ENCODE measurements at places on chromosomes 5 and 9. TPM values are rescaled to one million over a fixed set of nuclear protein-coding genes. Genes with fewer than 3 reads are reported as not detected.

DNA sequence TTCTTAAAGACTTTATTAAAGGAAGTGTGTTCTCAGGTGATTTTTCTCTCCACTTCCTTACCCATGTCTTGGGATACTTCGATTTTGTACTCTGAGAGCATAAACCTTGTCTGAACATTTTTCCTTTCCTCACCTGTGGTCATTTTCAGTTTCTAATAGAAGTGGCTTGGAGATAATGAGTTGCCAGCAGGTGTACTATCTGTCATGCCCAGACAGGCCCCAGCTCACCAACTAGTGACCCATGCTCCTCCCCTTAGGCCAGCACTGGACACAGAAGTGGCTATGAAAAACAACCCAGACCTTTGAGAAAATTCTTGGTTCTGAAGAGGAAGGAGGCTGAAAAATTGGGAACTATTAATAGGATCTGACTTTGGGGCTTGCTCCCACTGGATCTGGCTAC lies 49.2 kb upstream of the SMIM32 start:
- no peaks in the 10 kb centered on the region for H3K4me1 ChIP-seq
- H3K4me3 ChIP-seq, result no peak overlapping the region
- H3K27me3 ChIP-seq, result no peaks in the 10 kb centered on the region
- DNase-seq, result no peak

- H3K4me1 ChIP-seq, result peaks cover 2% of the 10 kb centered on the region
- H3K4me3 ChIP-seq, result no peak overlapping the region
- DNase-seq, result no peak
- no peaks in the 10 kb centered on the region for H3K36me3 ChIP-seq
- H3K27ac ChIP-seq, result no peak overlapping the region
These were observed 60.5 kb downstream of the DAP start for GRCh38 chr5:10700516-10700915.

DNA sequence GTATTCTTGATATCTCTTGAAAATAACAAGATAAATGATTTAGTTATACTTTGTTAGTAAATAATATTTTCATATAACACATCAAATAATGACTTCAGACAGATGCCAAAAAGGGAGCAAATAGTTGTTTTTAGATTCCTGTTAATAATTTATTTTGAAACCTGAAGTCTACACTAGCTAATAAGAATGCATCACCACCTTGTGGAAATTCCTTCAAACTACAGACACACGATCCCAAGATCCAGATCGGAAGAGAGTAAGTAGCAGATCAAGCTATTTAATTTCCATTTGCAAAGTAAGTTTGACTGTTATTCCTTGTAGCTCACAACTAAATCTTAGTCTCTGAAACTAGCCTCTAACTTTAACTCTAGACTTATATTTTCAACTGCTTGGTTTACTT lies 35.5 kb upstream of the ISL1 start:
- no peak overlapping the region for H3K4me3 ChIP-seq
- no peaks in the 10 kb centered on the region for H3K4me1 ChIP-seq
- H3K27me3 ChIP-seq, result no peaks in the 10 kb centered on the region
- no peak overlapping the region for H3K27ac ChIP-seq
- DNase-seq, result no peak
- no peaks in the 10 kb centered on the region for H3K36me3 ChIP-seq

DNA sequence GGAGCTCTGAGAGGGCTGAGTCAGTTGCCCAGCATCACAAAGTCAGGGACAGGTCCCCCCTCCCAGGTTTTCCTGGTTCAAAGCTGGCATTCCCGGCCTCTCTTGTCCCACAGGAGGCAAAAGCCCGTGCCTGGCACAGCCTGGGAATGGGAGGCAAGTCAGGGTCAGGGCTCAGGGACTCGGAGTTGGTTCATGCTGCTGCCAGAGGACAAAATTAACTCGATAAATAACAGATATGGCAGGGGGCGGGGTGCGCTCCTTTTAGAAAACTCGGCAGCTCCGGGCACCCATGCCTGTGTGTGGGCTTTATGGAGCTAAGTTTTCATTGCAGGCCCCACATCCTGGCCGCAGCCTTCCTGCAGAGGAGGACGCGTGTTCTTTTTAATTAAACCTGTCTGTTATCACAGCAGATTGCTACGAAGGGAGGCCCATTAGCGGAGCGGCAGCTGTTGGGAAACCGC lies 62.8 kb upstream of the LMX1B start:
- no peaks in the 10 kb centered on the region for H3K27me3 ChIP-seq
- no peak for DNase-seq

GRCh38 chr5:122435234-122435633 lies 123.2 kb downstream of the SNCAIP start:
- H3K4me1 ChIP-seq, result no peaks in the 10 kb centered on the region
- H3K36me3 ChIP-seq, result no peaks in the 10 kb centered on the region
- DNase-seq, result no peak

DNA sequence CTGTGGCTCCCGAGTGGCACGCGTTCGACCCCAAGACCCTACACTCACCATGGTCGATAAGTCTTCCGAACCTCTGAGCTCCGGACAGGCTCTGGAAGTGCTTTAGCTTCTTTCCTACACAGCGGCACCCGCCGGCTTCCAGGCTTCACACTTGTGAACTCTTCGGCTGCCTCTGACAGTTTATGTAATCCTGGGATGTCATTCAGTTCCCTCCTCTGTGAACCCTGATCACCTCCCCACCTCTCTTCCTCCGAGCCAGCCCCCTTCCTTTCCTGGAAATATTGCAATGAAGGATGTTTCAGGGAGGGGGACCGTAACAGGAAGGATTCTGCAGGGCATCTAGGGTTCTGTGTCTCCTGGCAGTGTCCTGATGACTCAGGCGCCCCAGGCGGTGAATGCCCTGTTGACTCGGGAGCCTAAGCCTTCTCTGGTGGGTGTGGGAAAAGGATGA lies at the start of gene CD14:
Gene CD14, minus strand, starts transcription at position 155 of the 451 bp plus-strand sequence. Its CDS starts 104 bp downstream, at position 51.
- peak within 1 kb of the TSS; percentile 69 for H3K27ac ChIP-seq
- H3K4me3 ChIP-seq, result peak within 1 kb of the TSS; percentile 47
- DNase-seq, result peak; percentile 76

DNA sequence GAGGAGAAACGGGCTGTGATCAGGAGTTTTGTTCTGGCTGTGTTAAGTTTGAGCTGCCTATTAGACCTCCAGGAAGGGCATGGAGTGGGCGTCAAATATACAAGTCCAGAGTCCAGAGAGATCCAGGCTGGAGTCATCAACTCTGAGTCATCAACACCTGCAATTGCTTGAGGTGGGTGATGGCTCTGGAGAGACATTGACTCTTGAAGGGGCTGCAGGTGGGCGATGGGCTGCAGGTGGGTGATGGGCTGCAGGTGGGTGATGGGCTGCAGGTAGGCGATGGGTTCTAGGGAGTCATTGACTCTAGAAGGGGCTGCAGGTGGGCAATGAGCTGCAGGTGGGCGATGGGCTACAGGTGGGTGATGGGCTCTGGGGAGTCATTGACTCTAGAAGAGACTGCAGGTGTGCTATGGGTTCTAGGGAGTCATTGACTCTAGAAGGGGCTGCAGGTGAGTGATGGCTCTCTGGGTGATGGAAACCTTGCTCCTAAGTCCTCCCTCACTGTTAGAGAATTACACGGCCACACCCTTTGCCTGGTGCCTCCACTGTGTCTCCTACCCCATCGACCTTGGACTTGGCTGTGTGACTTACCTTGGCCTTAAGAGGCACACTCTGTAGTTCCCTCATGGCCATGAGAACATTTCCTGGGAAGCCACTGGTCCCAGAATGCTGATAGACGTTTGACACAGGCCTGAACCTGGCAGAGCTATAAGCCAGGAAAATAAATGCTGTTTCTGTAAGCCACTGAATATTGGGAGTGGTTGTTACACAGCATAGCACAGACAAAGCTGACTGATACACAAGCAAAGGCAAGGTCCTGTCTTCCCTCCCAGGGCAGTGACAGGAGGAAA lies 10.4 kb upstream of the FIBCD1 start:
- H3K4me1 ChIP-seq, result peaks cover 6% of the 10 kb centered on the region
- no peaks in the 10 kb centered on the region for H3K36me3 ChIP-seq
- no peak for DNase-seq
- H3K27me3 ChIP-seq, result no peaks in the 10 kb centered on the region
- H3K27ac ChIP-seq, result no peak overlapping the region

DNA sequence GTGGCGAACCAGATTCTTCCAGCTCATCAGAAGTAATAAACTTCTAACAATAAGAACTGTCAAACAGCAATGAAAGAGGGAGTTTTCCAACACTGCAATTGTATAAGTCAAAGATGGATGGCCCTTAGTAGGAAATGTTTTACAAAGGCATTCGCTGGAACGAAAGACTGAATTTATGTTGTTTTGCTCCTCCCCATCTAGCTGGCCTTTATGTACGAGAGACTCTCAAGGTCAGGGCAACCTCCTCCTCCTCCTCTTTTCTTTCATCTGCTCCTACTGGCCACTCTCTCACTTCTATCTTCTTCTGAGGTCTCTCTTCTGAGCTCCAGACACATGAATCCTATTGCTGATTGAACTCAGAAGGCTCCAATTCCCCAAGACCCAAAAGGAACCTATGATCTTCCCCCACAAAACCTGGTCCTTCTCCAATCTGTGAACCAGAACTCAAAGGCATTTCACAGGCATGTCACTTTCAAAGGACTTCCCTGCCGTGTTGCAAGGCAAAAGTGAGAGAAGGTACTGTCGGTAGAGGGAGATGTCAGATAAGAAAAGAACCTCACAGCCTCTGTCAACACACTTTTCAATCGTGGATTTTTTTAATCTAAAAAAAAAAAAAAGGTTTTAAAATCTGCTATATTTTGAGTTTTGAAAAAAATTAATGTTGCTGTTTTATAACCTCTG lies 28.5 kb upstream of the PUM3 start:
- H3K27me3 ChIP-seq, result no peaks in the 10 kb centered on the region
- DNase-seq, result no peak
- no peaks in the 10 kb centered on the region for H3K4me1 ChIP-seq
- no peak overlapping the region for H3K4me3 ChIP-seq

DNA sequence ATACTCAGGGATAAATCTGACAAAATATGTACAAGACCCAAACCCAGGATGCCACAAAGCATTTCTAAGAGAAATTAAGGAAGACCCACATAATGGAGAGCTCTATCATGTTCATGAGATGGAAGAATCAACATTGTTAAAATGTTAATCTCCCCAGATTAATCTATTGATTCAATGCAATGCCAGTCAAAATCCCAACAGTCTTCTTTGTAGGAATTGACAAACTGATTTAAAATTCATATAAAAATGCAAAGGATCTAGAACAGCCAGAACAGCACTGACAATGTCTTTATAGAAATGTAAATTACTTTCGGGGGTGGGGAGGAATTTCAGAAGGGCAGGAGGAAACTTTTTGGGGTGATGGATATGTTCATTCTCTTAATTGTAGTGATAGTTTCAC lies 281.6 kb upstream of the SEMA6A start:
- H3K36me3 ChIP-seq, result no peaks in the 10 kb centered on the region
- H3K4me1 ChIP-seq, result no peaks in the 10 kb centered on the region
- no peak overlapping the region for H3K4me3 ChIP-seq
- no peaks in the 10 kb centered on the region for H3K27me3 ChIP-seq

DNA sequence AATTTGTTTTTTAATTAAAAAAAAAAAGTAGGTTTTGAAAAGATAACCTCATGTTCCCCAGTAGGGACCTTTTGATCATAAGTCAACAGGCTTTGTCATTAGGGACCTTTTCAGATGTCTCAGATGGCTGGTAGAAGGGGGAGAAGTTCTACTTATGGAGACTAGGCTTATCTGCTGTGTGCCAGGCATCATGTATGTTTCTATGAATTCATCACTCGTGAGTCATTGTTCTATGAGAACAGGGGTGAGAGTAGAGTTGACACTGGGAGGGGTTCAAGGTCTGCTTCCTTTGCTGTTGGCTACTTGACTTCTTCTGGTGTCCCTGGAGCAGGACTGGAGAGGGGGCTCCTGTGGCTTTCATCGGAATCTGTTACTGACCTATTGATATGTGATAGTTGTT lies 138.8 kb downstream of the KDM4C start:
- DNase-seq, result no peak
- no peaks in the 10 kb centered on the region for H3K27me3 ChIP-seq
- H3K4me3 ChIP-seq, result no peak overlapping the region
- H3K36me3 ChIP-seq, result no peaks in the 10 kb centered on the region

GRCh38 chr5:139644646-139645429 lies 3.3 kb upstream of the CXXC5 start:
- peaks cover 11% of the 10 kb centered on the region for H3K4me1 ChIP-seq
- H3K4me3 ChIP-seq, result no peak overlapping the region
- no peak overlapping the region for H3K27ac ChIP-seq
- no peaks in the 10 kb centered on the region for H3K36me3 ChIP-seq
- H3K27me3 ChIP-seq, result no peaks in the 10 kb centered on the region

DNA sequence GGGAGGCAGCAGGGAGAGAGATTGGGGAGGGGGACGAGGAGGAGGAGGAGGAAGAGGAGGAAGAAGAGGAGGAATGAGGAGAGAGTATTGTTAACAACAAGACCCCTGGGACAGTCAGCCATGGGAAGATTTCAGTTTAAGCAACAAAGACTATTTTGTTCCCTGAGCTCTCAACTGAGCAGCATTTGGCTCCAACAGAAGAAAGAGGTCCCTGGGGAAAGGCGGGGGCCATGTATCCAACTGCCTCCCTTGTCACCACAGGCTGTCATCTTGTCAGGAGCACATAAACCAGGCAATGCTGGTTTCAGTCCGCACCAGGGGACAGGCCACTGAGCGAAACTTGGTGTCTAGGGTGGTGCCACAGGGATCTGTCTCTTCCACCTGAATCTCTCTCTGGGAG lies 316.1 kb downstream of the TLE1 start:
- no peak overlapping the region for H3K4me3 ChIP-seq
- no peaks in the 10 kb centered on the region for H3K36me3 ChIP-seq
- no peak for DNase-seq
- no peak overlapping the region for H3K27ac ChIP-seq
- no peaks in the 10 kb centered on the region for H3K4me1 ChIP-seq

DNA sequence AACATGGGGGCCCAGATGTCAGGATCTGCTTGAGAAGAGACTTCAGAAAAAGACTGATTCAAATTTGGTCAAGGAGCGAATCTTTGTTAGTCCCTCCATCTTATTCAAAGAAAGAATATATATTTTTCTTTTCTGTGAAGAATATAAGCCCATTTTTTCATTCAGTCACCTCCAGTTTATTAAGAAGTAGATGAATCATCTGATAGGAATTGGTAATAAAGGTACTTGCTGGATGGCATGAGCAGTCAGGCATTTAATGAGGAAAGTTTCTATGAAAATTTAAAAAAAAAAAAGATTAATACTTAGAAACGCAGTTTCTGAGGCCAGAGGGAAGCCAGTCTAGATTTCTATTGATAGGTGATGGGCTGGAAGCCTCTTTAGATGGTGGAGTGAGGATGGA lies 373.1 kb upstream of the SMC2 start:
- H3K27ac ChIP-seq, result no peak overlapping the region
- DNase-seq, result no peak
- H3K4me3 ChIP-seq, result no peak overlapping the region

DNA sequence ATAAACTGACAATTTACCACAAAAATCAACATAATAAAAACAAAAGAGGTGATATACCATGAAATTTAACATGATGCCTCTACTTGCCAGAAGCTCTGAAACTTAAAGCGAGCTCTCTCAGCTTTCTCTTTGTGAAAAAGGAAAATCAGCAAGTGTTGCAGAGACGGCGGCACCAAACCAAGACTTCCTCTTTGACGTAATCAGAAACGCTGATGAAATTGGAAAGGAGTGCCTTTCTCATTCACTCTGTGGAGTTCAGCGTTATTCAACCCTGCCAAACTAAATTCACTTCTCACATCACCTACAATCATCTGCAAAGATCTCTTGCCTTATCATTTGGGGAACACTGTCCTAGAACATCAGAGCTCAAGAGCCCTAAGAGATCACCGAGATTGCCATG lies 32.2 kb downstream of the ANXA6 start:
- no peaks in the 10 kb centered on the region for H3K4me1 ChIP-seq
- no peaks in the 10 kb centered on the region for H3K27me3 ChIP-seq
- H3K4me3 ChIP-seq, result no peak overlapping the region
- no peaks in the 10 kb centered on the region for H3K36me3 ChIP-seq
- DNase-seq, result no peak
- H3K27ac ChIP-seq, result no peak overlapping the region

CARTPT gene
- total RNA-seq, result 0.67 TPM

POC5 gene
- 8.8 TPM for total RNA-seq

PCDHGB2 gene
- total RNA-seq, result 0.47 TPM

SLC34A3 gene
- not detected for total RNA-seq

Measured in colonic mucosa (tissue), 4 donors.